ENCODE measurements at places on chromosomes 7 and 10. TPM values are rescaled to one million over a fixed set of nuclear protein-coding genes. Genes with fewer than 3 reads are reported as not detected.

DNA sequence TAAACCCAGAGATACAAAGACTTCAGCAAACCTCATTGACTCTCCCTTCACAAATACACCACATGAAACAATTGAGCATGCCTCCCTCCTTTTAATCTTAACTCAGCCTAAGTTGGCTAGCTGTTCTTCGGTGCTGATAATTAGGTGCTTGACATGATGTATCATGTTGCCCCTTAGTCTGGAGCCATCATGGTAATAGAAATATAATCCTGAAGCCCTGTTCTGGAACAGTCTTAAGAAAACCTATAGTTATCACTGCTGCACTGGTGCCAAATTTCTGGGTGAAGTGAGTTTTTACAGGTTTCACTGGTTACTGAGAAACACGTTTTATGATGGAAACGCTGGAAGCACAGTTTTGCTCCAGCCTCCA is 306.1 kb downstream of the LRMDA start:
- no peak for DNase-seq

DNA sequence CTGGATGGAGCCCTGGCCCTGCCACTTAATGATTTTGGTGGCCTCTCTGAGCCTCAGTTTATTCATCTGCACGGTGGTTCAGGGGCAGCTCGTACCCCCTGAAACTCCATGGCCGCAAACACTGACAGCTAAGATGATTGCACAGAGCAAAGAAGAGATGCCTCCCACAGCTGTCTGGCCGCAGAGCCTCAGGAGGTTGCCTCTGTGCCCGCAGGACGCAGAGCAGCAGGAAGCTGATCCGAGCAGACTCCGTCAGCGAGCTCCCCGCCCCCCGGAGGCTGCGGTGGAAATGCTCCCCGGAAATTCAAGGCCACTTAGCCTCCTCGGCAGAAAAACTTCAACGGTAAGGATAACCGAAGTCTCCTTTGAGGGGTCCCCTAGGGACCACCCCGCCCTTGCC is 30.2 kb upstream of the C10orf53 start:
- DNase-seq: no peak

GRCh38 chr7:36600869-36601530 is 123.3 kb downstream of the AOAH start:
- DNase-seq: no peak

DNA sequence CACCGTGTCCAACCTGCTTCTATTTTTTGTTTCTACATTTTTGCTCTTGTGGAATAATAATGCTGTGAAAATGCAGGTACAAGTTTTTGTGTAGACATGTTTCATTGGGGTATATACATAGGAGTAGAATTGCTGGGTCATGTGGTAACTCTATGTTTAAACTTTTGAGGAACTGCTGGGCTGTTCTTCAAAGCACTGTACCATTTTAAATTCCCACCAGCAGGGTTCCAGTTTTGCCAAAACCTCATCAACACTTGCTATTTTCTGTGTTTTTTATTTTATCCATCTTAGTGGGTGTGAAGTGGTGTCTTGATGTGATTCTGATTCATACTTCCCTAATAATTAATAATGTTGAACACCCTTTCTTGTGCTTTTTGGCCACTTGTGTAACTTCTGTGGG is 138.6 kb downstream of the RGS10 start:
- no peak for DNase-seq

DNA sequence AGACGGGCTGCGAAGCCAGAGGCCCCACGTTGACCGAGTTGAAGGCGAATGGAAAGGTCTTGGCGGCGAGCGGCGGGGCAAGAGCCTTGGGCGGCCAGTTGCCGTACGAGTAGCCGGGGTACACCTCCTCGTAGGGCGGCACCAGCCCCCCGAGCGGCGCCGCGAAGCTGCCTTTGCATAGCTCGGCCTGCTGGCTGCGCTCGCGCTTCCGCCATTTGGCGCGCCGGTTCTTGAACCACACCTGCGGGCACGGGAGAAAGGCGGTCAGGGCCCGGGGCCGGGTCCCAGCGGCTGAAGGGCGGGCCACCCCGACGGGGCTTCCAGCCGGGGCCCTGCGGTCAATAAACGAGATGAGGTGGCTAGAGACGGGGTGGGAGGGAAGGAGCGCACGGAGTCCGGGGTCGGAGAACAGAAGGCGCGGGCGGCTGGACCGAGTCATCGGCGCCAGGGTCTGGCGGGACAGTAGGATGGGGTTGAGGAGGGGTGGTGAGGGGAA is 4.8 kb downstream of the ELOVL3 start:
- no peak for DNase-seq

DNA sequence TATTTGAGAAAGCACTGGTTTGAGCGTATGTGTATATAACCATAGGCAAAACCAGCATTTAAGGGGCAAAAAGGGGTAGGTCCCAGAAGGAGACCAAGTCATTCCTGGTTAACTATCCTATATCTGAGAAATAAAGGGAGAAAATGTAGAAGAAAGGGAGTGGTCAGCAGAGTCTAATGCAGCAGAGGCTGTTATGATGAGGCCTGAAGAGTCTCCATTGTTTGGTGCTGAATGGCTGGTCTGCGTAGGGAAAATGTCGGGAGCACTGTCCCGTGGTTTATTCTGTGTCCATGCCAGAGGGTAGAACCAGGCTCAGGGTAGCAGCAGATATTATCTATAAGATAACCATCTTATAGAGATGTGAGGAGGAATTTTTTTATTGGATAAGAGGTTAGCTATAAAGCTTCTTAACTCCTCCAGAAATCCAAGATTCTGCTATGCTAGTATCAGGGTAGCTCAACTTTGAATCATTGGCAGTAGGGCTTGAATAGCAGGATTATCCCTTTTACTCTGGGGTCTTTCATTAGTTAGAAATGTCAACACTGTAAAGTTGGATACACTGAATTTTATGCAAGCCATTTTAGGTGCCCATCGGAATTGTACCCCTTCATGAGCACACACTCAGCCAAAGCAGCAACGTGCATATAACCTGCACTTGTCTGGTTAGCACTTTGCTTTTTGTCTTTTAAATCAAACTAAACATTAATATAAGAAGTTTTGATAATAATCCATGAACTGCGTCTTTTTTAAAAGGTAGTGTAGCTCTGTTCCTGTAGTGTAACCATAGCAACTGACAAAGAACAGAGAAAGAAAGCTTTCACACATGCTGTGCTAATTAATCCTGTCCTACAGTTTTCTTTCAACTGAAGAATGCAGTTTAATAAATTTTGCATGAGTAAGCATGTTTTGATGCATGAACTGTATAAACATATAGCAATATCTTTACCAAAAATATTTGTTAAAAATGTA is 312.0 kb upstream of the FZD1 start:
- no peak for DNase-seq

DNA sequence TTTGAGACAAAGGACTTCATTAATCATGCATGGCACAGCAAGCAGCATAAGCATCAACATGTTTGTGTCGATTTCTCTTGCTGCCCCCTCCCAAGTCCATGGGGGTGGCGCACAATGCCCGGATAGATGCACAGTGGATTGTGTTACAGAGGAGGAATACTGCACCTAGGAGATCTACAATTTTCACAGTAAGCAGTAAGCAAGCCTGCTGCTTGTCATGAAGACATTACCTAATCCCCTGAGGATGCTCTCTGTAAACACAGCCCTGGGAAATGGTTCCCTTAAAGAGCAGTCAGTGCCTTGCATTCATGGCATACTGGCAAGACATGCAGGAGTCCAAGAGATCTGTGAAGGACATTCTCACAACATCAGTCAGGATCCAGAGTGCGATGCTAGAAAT is 137.7 kb downstream of the ETV1 start:
- no peak for DNase-seq

GRCh38 chr7:88268858-88269257 is 37.8 kb downstream of the STEAP4 start:
- DNase-seq: no peak

- no peak for DNase-seq
These were observed 270.1 kb downstream of the PRKG1 start for GRCh38 chr10:51344371-51344770.

DNA sequence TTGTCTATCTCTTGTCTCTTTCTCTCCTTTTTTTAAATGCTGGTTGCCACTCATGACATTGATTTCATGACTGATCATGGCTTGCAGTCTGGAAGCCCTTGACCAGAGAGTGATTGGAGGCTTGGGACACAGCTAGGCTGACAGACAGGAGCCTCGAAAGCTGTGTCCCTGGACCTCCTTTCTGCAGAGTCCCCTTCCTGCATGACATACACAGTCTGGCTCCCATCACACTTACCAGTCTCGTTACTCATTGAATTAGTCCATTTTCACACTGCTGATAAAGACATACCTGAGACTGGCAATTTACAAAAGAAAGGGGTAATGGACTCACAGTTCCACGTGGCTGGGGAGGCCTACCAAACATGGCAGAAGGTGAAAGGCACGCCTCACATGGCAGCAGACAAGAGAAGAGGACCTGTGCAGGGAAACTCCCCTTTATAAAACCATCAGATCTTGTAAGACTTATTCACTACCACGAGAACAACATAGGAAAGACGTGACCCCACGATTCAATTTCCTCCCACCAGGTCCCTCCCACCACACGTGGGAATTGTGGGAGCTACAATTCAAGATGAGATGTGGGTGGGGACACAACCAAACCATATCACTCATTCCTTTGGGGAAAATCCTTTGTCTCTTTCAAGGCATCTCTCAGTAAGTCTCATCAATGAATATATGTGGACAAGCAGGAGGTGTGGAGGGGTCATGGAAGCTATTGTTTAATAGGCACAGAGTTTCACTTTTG is 102.3 kb downstream of the TBXAS1 start:
- no peak for DNase-seq

GRCh38 chr7:46835556-46835955 is 746.4 kb downstream of the TNS3 start:
- no peak for DNase-seq

DNA sequence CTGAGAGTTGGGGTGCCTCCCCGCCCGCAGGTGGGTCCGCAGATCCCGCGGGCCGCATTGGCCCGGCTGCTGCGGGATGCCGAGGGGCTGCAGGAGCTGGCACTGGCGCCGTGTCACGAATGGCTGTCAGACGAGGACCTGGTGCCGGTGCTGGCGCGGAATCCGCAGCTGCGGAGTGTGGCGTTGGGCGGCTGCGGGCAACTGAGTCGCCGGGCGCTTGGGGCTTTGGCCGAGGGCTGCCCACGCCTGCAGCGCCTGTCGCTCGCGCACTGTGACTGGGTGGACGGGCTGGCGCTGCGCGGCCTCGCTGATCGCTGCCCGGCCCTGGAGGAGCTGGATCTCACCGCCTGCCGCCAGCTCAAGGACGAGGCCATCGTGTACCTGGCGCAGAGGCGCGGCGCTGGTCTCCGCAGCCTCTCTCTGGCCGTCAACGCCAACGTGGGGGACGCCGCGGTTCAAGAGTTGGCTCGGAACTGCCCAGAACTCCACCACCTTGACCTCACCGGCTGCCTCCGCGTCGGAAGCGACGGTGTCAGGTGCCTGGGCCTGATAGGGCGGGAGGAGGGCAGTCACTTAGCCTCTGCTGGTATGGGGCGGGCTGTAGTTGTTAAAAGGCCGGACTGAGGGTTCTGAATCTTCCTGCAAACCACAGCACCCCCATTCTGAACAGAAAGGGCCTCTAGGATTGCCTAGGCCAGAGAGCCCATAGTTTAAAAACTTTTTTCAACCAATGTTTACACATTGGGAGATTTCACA is 1.3 kb downstream of the FBXL15 start:
- no peak for DNase-seq

DNA sequence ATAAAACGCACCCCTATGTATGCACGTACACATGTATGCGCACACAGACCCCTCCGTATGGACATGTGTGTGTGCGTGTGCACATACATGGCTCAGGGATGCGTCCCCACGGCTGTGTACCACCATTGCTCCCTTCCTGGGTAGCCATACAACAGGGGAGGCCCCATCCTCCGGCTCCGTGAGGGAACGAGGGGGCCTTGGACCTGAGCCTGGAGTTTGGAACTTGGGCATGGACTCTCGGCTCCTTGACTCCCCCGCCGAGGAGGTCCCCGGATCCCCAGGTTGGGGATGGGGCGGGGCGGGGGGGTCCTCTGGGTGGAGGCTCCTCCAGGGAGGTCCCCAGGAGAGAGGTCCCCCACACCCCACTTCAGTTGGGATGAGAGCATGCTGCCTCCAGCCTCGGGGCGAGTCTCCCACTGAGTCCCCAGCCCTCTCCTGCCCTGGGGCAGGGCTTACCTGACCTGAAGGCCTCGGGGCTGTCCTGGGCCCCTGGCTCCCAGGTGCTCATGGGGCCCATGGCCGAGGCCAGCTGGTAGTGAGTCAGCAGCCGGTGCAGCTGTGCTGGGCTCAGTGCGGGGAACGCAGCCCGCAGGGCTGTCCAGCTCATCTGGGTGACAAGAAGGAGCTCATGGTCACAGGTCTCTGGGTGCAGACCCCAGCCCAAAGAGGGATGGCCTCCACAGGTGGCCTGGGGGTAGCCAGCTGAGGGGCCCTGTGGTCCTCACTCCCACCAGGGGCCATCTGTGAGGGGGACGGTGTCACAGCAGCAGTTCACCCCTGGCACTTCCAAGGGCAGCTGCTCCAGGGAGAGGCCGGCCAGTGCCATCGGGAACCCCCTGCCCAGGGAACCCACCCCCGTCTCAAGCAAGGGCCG is 29.9 kb downstream of the AP5Z1 start:
- no peak for DNase-seq

DNA sequence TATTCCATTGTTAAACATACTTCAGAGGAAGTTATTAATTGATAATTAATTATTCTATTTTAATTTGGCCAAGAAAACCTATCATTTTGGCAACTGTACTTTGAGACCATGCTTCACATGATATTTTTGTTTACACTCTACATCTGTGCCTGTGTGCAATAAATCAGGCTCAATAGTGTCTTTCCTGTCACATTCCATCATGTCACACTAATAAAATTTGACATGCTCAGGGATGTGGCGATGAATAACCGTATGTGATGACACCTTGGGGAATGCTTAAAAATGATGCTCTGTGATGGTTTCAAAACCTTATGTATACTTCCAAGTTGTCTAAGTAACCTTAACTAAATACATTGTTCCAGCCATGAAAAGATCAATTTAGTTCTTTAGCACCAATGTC is 364.6 kb upstream of the TEX47 start:
- DNase-seq: no peak

The PLA2G12B gene
- polyA plus RNA-seq: 10.2 TPM

The UBE2D1 gene
- 34.1 TPM for polyA plus RNA-seq

The MPP7 gene
- polyA plus RNA-seq: 6.9 TPM

The AKR1C8 gene
- 0.09 TPM for polyA plus RNA-seq

The SPDYE2B gene
- polyA plus RNA-seq: 0.89 TPM

The AQP1 gene
- 225 TPM for polyA plus RNA-seq

The CARD11 gene
- 1.0 TPM for polyA plus RNA-seq

The NUDT13 gene
- 7.2 TPM for polyA plus RNA-seq

Measured in renal cortex interstitium (tissue), 15 donors.